NCI-H2029 (cell line): ENCODE measurements at places on chromosomes 3 and 15.

GRCh38 chr3:172908771-172909270 is 158.3 kb downstream of the ECT2 start:
- no peak for DNase-seq

DNA sequence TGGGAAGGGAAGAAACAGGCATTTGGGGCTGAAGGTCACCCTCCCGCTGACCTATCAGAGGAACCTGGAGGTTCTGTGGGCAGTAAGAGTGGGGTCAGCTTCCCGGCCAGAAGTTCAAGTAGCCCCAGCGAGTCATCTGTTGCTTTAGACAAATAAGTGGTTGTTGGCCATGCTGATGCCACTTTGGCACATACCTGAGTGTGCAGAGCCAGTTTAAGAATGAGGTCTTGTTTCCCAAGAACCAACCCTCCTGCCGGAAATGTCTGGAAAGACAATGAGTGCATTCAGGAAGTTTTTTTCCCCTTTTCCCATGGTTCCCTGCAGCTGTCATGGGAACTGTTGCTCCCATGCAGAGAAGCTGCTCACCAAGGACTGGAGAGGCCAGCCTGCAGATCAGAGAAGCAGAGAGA is 166.7 kb downstream of the ZNF621 start:
- peak; percentile 53 for DNase-seq

DNA sequence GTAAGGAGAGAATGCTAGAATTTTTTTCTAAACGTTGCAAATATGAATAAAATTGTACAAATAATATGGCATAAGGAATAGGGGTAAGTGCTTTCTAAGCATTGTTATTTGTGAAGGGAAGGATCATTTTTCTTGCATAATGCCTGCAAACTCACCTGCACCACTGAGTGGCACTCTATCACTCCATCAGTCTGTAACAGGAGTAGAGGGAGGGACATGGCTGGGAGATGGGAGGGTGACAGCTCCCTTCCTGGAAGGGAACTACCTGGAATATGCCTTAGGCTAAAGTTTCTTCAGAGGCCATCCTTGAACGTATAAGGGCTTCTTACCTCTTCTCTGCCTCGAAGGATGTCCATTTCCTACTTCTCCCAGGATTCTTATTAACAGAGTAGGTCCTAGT is 3.0 kb downstream of the NAALADL2 start:
- peak; percentile 79 for DNase-seq

DNA sequence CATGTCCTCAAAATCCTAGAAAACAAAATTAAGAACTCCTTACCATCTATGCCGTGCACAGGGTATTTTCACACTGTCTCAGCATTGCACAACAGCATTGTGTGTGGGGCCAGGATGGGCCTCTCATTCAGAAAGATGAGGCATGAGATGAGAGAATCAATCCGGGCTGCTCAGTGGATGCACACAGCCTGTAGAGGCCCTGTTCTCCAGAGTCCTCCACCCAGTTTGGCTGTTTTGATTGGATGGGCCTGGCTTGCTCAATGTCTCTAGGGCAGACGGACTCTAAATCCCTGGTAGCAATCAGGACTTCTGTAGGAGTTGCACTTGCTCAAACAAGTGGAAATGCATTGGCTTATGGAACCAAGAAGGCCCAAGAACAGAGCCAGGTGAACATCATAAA is 20.2 kb upstream of the CPNE9 start:
- DNase-seq, result no peak

- no peak for DNase-seq
These were observed 429.8 kb upstream of the PDZRN3 start for GRCh38 chr3:74054566-74054965.

- no peak for DNase-seq
These were observed 70.9 kb downstream of the TGFBR2 start for GRCh38 chr3:30677347-30677685.

DNA sequence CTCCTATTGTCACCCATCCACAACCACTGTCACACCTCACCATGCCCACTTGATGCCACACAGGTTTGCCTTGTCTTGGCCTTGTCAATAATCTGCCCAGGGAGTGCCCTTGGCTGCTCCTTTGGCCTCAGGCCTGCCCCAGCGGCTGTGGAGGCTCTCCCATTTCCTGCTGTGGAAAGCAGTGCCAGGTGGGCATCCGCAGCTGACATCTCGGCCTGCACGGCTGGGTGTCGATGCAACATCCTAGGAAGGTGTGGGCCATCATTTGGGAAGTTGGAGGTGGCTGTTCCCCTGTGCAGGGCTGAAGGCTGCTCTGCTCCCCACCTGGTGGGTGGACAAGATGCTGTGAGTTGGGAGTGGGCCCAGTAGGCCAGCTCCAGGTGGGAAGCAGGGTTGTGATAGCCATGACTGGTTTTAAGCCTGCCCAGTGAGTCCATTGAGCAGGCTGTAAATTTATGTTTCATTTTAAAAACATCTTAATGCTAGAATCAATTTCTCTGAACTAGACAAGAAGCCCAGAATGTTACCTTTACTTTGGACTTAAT is 12.5 kb downstream of the DNAH1 start:
- no peak for DNase-seq

GRCh38 chr15:81666839-81667238 is 292.8 kb upstream of the TMC3 start:
- DNase-seq, result no peak

DNA sequence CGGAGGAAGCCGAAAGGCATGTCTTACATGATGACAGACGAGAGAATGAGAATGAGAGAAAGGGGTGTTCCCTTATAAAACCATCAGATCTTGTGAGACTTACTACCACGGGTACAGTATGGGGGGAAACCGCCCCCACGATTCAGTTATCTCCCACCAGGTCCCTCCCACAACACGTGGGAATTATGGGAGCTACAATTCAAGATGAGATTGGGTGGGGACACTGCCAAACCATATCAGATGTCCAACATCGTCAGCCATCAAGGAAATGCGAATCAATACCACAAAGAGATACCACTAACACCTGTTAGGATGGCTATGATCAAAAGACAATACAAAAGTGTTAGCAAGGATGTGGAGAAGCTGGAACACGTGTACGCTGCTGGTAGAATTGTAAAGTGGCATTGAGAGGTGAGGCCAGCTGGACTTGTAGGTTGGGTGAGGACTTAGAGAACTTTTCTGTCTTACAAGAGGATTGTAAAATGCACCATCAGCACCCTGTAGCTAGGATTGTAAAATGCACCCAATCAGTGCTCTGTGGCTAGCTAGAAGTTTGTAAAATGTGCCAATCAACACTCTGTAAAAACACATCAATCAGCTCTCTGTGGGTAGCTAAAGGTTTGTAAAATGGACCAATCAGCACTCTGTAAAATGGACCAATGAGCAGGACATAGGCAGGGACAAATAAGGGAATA is 37.5 kb downstream of the VGLL4 start:
- no peak for DNase-seq

DNA sequence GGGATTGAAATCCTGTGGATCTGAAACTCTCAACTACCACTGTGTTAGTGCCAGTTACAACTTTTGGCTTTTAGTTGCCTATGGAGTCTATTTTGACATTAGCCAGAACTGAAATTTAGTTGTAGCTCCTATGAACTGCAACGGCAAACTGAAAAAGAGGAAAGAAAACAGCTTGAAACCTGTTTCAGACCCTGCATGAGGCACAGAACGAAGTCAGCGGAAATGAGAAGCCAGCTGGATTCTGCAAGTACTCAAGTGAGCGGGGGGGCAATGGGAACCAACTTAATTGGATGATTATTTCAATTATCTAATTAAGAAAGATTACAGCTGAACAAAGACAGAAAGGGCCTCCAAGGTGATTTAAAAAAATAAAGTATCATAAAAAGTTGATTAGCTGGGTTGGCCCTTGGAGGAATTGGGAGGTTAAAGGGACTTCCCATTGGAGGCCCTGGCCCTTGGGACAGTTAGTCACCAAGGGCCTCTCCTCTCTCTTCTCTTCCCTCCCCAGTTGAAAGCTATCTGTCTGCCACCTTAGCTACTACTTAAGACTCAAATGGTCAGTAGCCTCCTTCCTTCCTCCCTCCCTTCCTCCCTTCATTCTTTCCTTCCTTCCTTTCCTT is 352.1 kb downstream of the SHQ1 start:
- no peak for DNase-seq

- peak; percentile 84 for DNase-seq
These were observed 32.4 kb upstream of the SLC6A6 start for GRCh38 chr3:14369675-14370669.

DNA sequence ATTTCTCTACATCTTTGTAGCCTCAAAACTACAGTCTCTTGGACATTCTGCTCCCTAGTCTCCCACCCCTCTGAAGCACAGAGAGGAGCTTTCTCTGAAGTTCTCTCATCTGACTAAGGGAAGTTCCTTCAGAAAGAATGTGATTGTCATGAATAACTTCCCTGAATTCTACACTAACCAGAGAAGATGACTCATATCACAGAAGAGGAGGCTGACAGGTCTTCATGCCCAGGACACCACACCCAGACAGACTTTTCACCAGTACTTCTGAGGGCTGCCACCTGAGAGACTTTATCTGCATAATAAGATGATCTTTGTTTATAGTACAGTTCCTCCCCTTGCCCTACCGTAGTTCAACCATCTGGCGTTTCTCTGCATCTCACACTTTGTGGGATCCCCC is 52.8 kb downstream of the CDIN1 start:
- no peak for DNase-seq
